ENCODE measurements at places on chromosomes 3 and 15.
A peak's percentile ranks its signal among the peaks of the same experiment; 100 is the strongest.

DNA sequence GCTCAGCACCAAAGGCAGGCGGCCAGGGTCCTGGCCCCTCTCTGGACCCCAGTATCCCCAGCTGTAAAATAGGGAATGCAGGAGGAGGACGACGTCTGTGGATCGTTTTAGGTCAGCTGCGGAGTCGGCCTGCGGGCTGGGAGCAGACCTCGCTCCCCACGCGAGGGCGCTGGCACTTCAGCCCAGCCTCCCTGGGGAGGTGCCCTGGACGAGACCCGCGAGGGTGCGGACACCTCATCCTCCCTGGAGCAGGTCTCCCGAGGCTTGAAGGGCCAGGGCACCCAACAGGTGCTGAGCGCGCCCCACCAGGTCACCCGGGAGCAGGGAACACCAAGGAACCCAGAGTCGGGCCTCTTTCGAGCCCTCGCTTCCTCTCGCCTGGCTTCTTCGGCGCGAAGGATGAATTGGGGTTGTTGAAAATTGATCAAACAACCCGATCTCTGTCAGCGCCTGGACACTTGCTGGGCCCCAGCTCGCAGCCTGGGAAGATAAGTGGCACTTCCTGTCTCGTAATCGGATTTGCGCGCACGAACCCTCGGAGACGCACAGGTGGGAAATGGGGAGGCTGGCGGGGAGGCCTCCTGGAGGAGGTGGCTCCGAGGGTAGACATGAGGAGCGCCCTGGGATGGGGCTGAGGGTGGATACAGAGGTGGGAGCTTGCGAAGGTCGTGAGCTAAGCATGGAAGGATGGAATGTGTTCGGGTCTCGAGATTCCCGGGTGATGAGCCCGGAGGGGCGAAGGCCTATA lies 588 bp upstream of the VIPR1 start:
- DNase-seq: peak; percentile 27

GRCh38 chr15:101244889-101245668 lies 6.8 kb downstream of the CHSY1 start:
- no peak for DNase-seq

DNA sequence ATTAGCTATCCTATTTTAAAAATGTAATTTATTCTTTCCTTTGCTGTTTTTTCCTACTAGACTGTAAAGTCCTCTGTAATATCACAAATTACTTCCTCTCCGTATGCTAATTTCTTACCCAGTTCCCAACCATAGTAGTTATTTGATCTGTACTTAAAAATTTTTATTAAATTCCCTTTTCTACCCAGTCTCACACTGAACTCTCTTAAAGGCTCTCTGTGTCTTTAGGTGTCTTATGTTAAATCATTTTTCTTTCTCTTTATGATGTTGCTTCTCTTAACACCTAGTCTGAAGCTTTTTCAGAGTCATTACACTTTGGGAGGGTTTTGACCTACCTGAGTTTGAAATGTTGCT lies 378.6 kb downstream of the NSUN3 start:
- DNase-seq: no peak

- no peak for DNase-seq
Measured at GRCh38 chr3:217948-218347, 21.4 kb downstream of the CHL1 start.

DNA sequence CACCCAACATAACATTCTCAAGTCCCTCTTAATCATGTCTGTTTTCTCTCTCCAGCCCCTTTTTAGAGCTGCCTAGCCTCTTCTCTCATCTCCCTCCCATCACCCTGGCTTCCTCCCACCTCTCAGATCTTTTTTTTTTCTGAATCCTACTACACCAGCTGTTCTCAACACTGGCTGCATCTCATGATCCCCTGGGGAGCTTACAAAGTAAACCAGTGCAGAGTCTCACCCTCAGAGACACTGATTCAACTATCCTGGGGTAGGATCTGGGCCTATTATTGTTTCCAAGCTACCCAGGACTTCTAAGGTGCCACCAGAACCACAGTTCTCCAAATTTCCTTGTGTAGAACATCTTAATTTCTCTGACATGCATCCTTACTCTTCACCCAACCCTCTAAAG lies 50.3 kb upstream of the ACAN start:
- DNase-seq: no peak

All from AG08395 (cell line).